Thoracic aorta (tissue), 2 donors: ENCODE measurements at places on chromosomes 16 and 17. TPM values are rescaled to one million over a fixed set of nuclear protein-coding genes. Genes with fewer than 3 reads are reported as not detected.
A peak's percentile ranks its signal among the peaks of the same experiment; 100 is the strongest.

DNA sequence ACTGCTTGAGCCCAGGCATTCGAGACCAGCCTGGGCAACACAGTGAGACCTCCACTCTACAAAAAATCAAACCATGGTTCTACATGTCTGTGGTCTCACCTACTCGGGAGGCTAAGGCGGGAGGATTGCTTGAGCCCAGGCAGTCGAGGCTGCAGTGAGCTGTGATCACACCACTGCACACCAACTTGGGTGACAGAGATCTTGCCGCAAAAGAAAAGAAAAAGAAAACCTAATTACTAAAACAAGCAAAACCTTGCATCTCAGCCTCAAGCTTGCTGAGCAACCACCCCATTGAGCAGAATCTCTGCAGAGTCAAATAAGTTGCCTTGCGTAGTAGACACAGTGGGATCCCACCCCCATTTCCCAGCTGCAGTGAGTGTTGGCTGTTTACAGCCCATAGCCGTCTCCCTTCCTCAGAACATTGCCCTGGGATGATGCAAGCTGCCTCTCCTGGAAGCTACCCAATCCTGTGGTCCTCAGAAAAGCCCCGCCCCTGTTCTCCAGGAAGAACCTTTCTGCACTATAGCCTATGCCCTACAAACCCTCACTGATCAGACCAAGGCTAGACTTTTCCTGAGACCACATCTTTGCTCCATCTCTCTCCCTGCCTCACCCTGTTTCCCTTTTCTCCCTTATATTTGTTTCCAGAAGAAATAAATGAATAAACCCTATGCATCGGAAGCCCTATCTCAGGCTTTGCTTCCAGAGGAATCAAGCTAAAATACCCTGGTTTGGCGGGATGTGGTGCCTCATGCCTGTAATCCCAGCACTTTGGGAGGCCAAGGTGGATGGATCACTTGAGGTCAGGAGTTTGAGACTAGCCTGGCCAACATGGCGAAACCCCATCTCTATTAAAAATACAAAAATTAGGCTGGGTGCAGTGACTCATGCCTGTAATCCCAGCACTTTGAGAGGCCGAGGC, 16.7 kb upstream of the ERN2 start:
- H3K27ac ChIP-seq, result no peak overlapping the region
- H3K36me3 ChIP-seq, result no peaks in the 10 kb centered on the region
- no peaks in the 10 kb centered on the region for H3K4me1 ChIP-seq
- no peak for DNase-seq
- H3K4me3 ChIP-seq, result no peak overlapping the region

DNA sequence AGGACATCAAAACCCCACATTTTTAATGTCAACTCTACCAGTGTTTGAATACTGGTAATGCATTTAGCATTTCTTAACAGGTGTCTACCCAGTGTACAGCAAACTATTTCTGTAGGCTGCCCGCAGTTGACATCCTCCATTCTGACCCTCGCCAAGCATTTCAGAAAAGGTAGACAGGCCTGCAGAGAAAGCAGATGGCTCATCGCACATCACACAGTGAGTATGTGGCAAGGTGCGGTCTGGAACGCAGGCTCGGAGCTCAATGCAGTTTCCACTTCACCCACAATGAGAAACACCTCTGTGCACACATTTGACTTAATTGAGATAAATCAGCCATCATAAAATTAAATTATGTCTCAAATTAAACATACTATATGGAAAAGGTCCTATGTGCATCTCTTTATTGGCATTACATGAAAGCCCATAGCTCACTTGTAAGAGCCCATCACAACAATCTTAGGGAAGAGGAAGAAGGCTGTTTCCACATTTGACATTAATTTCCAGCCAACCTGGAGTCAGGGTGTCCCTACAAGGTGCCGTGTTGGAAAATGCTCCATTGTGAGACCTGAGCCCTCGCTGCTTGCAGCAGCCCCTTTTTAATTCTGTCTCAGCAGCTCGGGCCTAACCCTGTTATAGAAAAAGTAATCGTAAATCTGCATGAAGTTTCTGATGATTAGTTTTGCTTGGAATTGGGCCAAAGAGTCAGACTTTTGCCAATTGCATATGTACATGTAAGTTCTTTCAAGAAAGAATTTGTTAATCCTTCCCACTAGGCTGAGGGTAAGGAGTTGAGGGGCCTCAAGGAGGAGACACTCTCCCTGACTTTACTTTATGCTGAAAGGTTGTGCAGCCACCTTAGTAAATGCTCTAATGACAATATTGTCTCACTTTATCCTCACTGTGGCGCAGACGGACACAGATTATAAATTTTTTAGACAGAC, 378.7 kb upstream of the DYNLRB2 start:
- no peak for DNase-seq
- H3K4me1 ChIP-seq, result no peaks in the 10 kb centered on the region
- H3K4me3 ChIP-seq, result no peak overlapping the region
- no peak overlapping the region for H3K27ac ChIP-seq

- H3K4me1 ChIP-seq, result peaks cover 31% of the 10 kb centered on the region
- peak overlapping the region; percentile 45 for H3K27ac ChIP-seq
- DNase-seq, result peak; percentile 65
- H3K27me3 ChIP-seq, result no peaks in the 10 kb centered on the region
- H3K4me3 ChIP-seq, result peak overlapping the region; percentile 38
These were observed 124.1 kb upstream of the TNRC6C start for GRCh38 chr17:77834170-77835115.

- no peak overlapping the region for H3K27ac ChIP-seq
- H3K4me1 ChIP-seq, result peaks cover 29% of the 10 kb centered on the region
- H3K27me3 ChIP-seq, result no peaks in the 10 kb centered on the region
- no peak for DNase-seq
- no peak overlapping the region for H3K4me3 ChIP-seq
- H3K36me3 ChIP-seq, result peaks cover 6% of the 10 kb centered on the region
These were observed 5.6 kb downstream of the SLC16A3 start for GRCh38 chr17:82234211-82235055.

DNA sequence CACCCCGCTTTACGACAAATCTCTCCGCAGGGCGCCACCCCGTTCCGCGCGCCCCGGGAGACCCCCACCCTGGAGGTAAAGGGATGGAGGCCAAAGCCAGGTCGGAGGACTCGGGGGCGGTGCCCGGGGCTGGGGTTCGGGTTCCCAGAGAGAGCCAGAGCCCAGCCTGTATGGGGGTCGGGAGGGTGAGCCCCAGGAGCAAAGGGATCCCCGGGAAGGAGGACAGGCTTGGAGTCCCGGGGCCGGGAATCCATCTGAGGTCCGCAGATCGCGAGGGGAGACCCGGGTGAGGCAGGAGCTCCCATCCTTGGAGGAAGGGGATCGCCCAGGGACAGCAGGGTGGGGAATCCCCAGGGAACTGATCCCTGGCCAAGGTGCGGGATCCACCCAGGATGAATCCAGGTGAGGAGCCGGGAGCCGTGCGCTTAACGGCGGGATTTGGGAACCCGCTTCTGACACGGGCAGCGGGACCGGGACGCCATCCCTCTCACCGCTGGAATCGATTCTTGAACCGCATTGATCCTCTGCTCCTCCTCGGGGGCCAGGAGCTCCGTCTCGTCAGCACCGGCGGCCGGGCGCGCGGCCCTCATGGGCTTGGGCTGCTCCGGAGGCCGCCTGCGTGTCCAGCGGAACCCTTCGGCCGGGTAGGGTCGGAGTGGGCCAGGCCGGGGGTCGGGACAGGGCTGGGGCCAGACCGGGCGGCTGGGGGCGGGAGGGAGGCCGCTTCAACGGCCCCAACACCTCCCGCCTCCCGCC, at the start of gene MMD:
TSS of gene MMD (minus strand) at position 657 of the 756 bp plus-strand sequence. CDS start at position 517, 140 bp downstream.
- H3K36me3 ChIP-seq, result no peaks in the 10 kb centered on the region
- peak within 1 kb of the TSS; percentile 41 for H3K27ac ChIP-seq
- H3K4me3 ChIP-seq, result peak within 1 kb of the TSS; percentile 86
- DNase-seq, result no peak

DNA sequence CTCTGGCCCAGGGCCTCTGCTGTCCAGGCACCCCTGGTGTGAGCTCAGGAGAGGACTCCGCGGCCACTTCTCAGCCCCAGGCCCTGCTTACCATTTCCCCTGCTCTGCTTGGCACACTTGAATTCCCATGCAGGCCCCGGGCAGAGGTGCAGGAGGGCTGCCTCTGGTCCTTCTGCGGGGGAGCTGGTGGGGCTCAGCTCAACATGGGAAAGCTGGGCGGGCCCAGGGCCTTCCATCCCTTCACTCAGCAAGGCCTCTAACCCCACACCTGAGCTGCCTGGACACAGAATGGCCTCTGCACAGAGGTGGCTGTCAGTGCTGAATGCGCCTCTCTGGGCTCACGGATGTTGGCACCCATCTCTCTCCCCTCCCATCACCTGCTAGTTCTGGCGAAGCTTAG, 12.5 kb upstream of the RNPS1 start:
- peaks cover 16% of the 10 kb centered on the region for H3K36me3 ChIP-seq
- no peak for DNase-seq
- H3K4me1 ChIP-seq, result no peaks in the 10 kb centered on the region
- no peak overlapping the region for H3K27ac ChIP-seq
- no peak overlapping the region for H3K4me3 ChIP-seq

GRCh38 chr16:9040800-9041412, 50.5 kb upstream of the HAPSTR1 start:
- H3K27me3 ChIP-seq, result no peaks in the 10 kb centered on the region
- peaks cover 6% of the 10 kb centered on the region for H3K4me1 ChIP-seq
- no peak overlapping the region for H3K27ac ChIP-seq

- DNase-seq, result no peak
- H3K36me3 ChIP-seq, result no peaks in the 10 kb centered on the region
- H3K4me1 ChIP-seq, result no peaks in the 10 kb centered on the region
- H3K27me3 ChIP-seq, result no peaks in the 10 kb centered on the region
- no peak overlapping the region for H3K4me3 ChIP-seq
These were observed 31.2 kb downstream of the PIMREG start for GRCh38 chr17:6475411-6475810.

DNA sequence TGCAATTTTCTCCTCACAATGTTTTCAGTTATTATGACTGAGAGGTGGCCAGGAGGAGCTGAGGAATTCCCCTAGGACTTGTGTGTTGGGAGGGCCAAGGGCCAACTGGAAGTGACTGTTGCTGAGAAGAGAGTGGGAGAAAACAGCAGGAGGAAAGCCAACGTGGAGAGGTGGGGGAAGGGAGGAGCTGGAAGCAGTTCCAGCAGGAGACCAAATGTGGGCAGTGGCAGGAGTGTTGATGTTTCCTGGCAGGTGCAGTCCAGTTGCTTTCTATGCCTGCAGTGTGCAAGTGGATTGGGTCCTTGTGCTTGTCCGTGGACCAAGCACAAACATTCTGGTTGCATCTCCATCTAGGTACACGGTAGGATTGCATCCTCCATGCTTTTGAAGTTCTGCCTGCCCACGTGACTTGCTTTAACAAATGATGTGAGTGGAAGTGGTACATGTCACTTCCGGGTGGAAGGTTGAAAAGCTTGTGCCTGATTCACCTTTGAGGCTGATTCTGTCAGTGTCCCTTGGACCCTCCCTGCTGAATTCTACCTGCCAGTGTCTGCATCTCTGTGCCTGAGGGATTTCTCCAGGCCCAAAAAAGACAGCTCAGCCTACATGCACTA, 54.7 kb upstream of the CRHR1 start:
- H3K4me1 ChIP-seq, result no peaks in the 10 kb centered on the region
- no peak overlapping the region for H3K27ac ChIP-seq
- no peaks in the 10 kb centered on the region for H3K27me3 ChIP-seq
- no peaks in the 10 kb centered on the region for H3K36me3 ChIP-seq
- no peak overlapping the region for H3K4me3 ChIP-seq

The SLC12A3 gene
- not detected for total RNA-seq
